ENCODE measurements at places on chromosomes 11 and 22.
A peak's percentile ranks its signal among the peaks of the same experiment; 100 is the strongest.

GRCh38 chr11:27871056-27871455 is 170.8 kb upstream of the BDNF start:
- no peak for DNase-seq

GRCh38 chr11:119585043-119585781 is 143.8 kb downstream of the NECTIN1 start:
- no peak for DNase-seq

DNA sequence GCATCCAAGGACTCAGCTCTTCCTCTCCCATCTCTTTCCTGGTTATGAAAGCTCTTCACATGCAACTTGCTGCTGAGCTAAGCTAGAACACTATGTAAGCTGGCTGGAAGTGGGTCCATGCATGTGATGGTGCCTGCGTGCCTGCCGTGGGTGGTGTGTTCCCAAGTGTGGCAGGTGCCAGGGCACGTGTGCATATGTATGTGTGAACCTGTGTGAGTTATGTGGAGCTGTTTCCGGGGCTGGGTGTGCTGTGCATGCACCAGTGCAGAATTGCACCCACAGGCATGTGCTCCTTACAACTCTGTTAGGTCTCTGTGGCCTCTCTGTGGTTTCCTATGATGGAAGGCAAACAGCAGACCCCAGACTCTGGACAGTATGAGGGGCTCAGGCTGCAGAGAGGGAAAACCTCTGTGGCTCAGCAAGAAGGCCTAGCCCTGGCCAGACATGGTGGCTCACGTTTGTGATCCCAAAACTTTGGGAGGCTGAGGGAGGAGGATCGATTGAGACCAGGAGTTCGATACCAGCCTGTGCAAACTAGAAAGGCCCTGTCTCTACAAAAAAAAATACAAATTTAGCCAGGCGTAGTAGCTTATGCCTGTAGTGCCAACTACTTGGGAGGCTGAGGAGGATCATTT is 4.1 kb upstream of the P2RY6 start:
- no peak for DNase-seq

GRCh38 chr22:35986088-35986487 is 42.5 kb downstream of the RBFOX2 start:
- peak; percentile 75 for DNase-seq

DNA sequence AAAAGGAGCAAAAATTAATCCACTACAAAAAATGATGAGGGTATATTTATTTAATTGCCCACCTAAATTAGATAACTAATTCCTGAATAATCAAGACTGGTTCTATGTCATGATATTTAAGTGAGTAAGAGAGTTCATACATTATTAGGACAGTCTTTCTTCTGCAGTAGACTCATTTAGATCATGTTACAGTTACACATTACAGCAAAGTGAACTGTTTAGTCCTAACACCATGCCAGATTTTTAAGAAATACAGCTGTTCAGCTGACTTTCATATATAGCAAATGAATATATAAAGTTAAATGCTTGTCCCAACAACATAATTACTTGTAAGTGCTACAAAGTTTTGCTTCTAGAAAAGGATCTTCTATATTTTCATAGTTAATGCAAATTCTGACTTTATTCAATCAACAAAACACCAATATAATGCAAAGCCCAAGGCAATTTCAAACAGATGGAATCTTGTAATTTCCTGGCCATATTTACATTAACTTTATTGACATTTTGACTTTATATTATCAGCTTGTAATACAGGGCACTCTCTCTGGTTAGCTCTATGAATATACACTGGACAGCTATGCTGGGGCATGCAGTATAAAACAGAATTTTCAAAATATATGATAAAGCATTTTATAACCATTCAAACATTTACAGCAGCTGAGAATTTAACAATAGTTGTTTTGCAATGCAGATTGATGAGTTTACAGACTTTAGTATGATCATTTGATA is 45.7 kb upstream of the TP53AIP1 start:
- no peak for DNase-seq

GRCh38 chr11:75780888-75781287 is 12.3 kb downstream of the DGAT2 start:
- DNase-seq, result no peak

- DNase-seq, result no peak
Measured at GRCh38 chr11:29682856-29683255, 334.0 kb downstream of the KCNA4 start.

- DNase-seq, result no peak
Measured at GRCh38 chr11:113488931-113489351, 13.7 kb upstream of the DRD2 start.

GRCh38 chr22:22243033-22243680 is 1.4 kb upstream of the VPREB1 start:
- DNase-seq, result no peak

- DNase-seq, result no peak
Measured at GRCh38 chr11:40292721-40293508, 1166.5 kb downstream of the LRRC4C start.
